ENCODE measurements at places on chromosomes 3 and 15.
A peak's percentile ranks its signal among the peaks of the same experiment; 100 is the strongest.

- DNase-seq, result peak; percentile 27
Observed at GRCh38 chr15:96356494-96357455, 26.3 kb downstream of the NR2F2 start.

DNA sequence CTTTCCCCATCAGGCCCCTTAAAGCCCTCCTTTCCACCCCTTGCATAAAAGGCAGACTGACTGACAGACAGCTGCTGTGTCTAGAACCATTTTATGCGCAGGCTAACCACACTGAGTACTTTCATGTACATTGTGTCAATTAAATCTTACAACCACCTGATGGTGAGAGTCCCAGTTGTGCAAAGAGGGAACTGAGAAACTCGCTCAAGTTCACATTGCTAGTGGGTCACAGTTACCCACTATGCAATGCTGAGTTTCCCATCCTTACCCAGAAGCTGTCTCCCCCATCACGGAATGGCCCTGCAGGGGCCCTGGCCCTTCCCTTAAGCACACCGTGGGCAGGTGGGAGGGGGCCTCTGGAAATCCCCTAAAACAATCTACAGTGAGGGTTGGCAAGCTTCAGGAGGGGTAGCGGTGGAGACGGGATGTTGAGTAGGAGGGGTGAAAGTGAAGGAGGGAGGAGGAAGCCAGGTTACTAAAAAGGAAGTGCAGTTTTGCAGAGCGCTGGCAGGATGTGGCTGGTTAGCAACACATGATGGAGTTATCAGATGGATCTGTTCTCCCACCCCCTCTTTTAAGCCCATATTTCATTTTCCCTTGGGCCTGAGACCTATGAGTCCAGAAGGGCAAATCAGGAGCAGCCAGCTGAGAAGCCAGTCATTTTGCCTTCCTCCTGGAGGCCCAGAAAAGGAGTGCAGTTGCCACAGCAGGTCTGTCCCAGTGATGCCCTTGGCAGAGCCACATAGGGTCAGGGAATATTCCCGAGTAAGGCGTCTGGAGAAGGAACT lies 30.0 kb downstream of the STARD5 start:
- peak; percentile 44 for DNase-seq

- no peak for DNase-seq
Observed at GRCh38 chr3:185630182-185630622, 44.1 kb downstream of the SENP2 start.

DNA sequence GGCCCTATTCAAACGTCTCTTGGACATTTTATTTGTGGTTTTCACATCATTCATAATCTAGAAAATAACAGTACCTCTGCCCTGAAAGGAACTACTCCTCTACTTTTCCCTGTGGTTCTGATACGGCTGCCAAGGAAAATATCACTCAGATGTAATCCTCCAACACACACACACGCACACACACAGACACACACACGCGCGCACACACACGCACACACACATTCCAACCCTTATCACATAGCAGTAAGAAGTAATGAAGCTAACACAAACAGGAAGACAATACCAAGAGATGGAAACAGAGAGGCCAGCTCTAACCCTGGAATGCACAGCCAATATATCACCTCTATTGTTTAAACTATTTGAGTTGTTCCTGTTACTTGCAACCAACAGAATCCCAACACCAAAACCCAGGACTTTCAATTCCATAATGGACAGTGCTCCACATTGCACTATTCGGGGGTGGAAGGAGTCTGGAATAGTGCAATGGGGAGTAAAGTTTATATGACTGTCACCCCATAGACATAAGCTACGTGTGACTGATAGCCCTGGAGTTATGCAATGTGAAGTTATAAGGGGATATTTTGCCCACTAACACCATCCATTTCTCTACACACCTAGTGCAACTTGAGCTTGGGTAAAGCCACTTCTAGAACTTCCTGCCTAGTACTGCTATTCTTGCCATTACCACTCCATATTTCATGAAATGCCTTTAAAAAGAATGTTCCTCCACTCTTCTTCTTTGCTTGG lies 71.3 kb upstream of the FNDC3B start:
- DNase-seq, result no peak

DNA sequence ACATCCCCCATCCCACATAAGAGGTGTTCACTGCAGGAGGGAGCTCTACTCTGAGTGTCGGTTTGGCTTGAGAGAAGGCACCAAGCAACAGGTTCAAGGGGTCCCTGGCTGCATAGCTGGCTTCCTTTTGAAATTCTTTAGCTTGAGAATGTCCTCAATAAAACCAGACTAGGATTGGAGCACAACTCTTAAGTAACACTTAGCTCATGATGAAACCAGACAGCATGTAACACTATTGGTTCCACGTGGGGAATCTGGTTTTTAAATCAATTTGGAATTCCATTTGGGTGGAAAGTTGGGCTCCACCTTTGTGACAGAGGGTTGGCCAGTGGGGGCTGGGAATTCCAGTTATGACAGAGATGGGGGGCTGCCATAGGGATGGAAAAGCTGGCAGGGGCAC lies 281.2 kb downstream of the TLE3 start:
- DNase-seq, result no peak

GRCh38 chr3:124441766-124442165 lies 288.5 kb upstream of the UMPS start:
- DNase-seq, result no peak

- DNase-seq, result no peak
Observed at GRCh38 chr3:187888701-187889100, 143.4 kb upstream of the BCL6 start.

DNA sequence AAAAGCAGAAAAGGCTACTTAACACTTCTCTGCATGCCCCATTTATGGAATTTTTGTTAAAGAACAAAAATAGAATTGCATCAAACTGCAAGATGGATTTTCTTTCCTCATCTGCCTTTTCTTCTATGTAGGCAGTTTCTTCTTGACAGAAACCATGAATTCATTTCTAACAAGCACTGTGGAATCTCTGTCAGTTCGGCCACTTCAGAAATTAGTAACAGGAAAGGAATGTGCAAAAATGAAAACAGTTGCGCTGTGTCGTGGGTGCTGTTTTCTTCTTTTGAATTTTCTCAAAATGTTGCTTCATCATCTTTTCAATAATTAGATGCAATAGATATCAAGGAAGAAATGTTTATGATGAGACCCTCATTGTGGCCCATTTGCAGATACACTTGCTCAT lies 151.6 kb downstream of the FOXB1 start:
- DNase-seq, result no peak

DNA sequence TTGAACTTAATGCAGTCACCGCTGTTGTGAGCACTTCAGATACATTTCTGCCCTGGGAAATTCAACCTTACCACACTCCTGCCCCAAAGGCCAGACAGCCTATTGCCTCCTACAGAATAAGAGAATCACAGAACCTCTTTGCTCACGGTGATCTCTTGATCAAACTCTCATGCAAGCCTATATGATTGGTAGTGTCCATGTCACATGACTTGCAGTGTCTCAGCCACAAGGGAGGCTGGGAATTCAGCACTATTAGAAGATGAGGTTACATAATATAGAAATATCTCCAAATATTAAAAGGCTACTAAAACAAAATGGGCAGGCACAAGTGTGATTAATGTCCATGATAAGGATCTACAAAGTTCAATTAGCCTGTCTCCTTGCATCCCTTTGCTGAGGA lies 3.8 kb upstream of the PCOLCE2 start:
- no peak for DNase-seq

DNA sequence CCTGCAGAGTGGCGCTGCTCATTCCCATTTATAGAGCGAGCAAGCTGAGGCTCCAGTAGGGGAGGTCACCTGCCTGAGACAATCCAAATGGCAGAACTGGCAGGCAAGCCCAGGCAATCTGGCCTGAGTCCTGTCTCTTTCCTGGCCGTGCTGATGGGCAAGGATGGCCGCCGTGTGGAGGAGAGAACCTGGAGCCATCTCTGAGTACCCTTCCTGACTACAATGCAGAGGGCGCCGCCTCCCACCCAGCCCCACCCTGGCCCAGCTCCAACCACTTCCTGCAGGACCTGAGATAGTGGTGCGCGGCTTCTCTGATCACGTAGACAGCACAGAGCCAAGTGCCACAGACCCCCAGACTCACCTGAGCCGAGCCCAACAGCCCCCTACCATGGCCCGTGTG lies 7.0 kb downstream of the TLR9 start:
- DNase-seq, result no peak

DNA sequence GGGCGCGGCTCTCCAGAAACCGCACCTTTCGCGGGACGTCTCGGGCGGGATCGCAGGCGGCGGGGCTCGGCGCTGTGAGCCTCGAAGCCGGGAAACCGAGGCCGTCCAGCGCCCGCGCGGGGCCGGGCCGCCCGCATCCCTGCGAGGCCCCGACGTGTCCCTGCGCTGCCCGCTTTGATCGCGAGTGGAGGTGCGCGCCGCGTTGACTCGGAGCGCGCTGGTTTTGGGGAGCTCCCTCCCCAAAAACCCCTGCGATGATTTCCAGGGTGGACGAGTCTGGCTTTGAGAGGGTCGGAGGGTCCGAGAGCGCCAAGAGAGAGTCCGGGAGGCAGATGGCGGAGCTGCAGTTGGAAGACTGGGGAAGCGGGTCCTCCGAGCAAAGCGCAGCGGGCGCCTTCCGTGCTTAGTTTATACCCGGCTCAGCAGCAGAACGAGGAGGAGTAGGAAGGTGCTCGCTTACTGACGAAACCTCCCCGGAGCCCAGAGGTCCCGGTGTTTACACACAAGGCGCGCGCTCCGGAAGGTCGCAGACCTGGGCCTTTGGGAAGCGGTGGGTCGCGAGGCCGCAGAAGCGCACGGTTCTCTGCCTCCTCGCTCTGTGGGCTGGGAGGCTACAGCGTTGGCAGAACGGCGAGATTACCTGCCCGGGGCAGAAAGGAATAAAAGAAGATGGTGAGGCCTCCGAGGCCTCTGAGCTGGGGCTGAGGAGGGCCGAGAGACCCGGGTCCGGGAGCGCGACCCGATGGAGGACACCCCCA lies 687 bp downstream of the ALDH1A3 start:
- no peak for DNase-seq

DNA sequence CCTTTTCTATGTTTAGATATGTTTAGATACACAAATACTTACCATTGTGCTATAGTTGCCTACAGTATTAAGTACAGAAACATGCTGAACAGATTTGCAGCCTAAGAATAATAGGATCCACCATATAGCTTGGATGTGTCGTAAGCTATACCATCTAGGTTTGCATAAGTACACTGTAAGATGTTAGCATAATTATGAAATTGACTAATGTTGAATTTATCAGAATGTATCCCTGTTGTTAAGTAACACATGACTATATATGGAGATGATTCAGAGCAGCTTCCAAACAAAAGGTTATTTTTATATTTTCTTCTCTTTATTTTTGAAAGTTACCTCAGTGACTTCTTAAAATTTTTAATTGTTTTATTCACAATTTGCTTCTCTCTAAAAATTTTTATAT lies 2.4 kb downstream of the SLC28A2 start:
- no peak for DNase-seq

- DNase-seq, result no peak
Observed at GRCh38 chr15:51494411-51495314, 127.9 kb downstream of the DMXL2 start.

GRCh38 chr3:151816091-151816604 lies 2.2 kb downstream of the AADAC start:
- no peak for DNase-seq

DNA sequence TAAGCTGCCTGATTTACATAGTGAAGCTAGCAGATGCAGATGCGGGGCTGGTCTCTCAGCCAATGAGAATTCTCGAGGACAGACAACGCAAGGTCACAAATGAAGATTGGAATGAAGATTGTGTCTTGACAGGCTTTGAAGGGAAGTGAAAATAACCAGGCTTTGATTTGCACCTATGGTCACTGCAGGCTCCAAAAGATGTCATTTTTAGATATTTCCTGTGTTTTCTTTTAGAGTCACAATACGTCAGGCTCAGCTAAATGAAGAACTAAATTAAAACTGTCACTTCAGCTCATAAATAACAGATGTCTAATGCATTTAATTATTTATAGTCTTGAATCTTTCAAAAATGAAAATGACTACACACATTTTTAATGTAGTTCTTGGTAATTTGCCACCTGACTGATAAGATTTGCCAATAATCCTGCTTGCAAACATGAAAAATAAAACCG lies 99.5 kb downstream of the SQOR start:
- DNase-seq, result no peak

GRCh38 chr3:184016811-184017671 lies 643 bp downstream of the ABCC5 start:
- peak; percentile 5 for DNase-seq

GRCh38 chr15:95327661-95328060 lies 1002.8 kb upstream of the NR2F2 start:
- no peak for DNase-seq

GRCh38 chr3:94429517-94429916 lies 366.7 kb downstream of the NSUN3 start:
- no peak for DNase-seq

DNA sequence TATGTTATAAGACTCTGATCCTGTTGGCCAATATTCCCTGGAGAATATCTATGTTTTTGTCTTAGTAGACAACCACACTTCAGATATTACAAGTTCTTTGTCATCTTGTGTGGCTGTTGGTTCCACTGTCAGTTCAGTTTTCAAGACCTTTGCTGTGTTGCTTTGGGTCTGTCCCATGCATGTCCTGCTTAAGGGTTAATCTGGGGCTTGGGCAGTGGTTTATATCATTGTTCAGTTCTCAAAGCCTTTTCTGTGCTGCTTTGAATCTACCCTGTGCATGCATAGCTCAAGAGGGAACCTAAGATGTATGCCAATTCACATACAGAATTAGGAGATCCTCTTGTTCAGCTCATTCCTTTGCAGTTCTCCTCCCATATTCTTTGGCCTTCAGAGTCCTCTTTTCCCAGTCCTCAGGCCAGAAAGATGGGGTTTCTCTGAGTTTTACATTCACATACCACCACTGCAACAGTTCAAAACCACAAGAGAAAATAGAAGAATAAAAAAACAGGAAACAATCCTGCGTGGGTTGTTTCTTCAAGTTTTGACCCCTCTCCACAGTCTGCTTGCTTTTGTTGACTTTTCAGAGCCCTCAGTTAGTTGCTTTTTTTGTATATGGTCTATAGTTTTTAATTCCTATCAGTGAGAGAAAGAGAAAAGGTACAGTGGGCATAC lies 21.6 kb downstream of the BUB1B start:
- no peak for DNase-seq

DNA sequence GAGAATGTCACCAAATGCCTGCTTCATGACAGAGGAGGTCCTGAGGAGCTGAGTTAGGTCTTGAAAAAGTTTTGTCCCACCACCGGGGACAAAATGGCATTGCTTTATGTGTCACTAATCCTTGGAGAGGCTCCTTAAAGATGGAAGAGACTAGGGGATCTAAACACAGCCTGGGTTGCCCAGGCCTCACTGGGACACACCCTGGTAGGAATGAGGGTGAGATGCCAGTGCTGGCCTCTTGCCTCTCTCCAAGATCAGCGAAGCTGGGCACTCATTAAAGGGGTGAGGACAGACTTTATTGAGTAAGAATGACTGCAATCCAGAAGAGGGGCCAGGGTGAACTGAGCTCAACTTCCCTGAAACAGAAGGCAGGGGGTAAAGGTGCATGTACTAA lies 58.5 kb upstream of the KLF13 start:
- no peak for DNase-seq

GRCh38 chr3:50174947-50175524 lies 16.4 kb upstream of the GNAT1 start:
- no peak for DNase-seq

DNA sequence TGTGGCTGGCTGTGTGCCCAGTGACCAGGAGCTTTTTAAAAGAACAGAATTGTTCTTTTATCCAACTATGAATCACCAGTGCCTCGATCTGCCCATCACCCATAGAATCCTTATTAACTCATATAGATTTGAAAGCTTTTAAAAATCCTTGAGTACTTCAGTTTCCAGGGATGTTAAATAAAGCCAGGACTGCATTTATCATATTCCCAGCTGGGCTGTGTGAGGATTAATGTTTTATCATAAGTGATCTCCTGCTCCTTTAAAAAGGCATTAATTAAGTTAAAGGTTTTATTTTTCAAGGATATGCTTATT lies 234.0 kb downstream of the MYRIP start:
- DNase-seq, result no peak

GRCh38 chr3:185207931-185208746 lies 45.7 kb downstream of the EHHADH start:
- no peak for DNase-seq
